NCI-H1048 (cell line): ENCODE measurements at places on chromosomes 7 and 10.

DNA sequence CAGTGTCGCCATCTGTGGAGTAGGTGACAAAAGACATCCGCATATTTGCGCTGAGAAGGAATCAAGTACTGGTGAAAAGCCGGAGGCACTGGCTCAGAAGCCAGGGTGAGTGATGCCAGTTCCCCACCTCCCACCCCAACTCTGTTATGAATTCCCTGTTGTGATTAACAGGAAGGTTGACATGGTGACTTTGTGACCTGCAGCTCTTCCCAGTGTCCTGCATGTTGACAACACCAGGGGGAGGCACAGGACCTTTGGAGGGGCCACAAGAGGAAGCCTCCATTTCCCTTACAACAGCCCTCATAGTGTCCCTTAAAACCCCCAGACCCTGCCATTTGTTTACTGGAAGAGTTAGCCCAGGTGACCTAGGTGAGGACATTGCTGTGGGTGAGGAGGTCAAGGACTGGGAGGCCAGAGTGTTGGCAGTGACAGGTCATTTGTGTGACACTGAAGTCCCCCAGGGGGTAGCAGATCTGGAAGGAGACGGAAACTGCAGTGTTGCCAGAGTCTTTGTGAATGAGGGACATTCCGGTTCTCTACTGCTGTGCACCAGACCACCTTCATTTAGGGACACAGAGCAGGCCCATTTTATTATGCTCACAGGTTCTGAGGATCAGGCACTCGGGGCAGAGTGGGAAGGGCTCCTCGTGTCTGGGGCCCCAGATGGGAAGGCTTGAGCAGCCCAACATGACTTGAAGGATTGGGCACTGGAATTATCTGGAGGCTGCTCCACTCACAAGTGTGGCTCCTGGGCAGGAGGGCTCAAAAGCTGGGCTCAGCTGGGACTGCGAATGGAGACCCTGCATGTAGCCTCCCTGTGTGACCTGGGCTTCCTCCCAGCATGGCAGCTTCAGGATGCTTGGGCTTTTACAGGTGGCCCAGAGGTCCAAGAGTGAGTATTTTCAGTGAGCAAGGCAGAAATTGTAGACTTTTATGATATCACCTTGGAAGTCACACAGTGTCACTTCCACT lies 13.0 kb upstream of the ANTXRL start:
- no peak for DNase-seq

- DNase-seq, result no peak
Observed at GRCh38 chr7:98119256-98119918, 12.7 kb downstream of the LMTK2 start.

DNA sequence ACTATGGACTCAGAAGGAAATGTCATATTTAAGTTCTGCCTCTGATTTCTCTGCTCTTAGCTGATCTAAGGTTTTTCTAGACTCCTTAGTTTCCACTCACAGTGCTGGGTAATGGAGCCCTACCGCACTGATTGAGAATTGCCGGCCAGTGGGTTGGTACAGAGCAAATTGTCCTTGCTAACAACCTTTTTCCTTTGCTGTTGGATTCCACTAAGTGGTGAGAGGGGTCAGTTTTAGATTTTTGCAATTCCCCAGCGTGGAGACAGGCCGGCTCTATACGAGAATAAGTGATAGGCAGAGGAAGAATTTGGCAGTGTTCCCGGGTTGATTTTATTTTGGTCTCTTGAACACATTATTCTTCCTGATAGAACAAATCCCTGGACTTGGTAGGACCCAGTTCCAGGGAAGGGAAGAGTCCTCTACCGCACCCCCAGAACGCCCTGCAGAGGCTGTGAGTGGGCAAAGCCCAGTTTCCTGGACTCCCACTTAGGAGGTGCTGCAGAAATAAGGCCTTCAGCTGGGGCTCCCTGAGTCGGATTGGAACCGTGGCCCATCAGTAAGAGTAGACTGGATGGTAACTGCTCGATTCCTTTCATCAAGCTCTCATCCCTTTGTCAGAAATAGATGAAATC lies 3.0 kb upstream of the NRP1 start:
- no peak for DNase-seq

DNA sequence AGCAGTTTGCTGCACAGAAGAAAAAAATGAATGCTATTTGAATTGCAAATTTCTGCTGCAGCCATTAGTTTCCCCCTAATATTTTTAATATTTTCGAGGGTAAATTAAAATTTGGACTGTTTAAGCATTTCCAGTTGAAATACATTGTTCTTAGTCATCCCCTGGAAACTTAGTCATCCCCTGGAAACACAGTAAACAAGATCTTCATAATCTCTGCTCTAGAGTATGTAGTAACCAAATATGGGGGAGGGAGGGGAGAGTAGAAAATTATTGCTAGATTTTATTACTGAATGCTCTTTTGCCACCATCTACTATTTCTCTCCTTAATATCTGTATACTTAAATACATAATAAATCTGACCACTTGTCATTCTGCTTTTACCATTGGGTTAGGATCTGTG lies 1053.3 kb downstream of the SORCS1 start:
- DNase-seq, result no peak

GRCh38 chr10:72043016-72043834 lies 45.1 kb downstream of the SPOCK2 start:
- no peak for DNase-seq

DNA sequence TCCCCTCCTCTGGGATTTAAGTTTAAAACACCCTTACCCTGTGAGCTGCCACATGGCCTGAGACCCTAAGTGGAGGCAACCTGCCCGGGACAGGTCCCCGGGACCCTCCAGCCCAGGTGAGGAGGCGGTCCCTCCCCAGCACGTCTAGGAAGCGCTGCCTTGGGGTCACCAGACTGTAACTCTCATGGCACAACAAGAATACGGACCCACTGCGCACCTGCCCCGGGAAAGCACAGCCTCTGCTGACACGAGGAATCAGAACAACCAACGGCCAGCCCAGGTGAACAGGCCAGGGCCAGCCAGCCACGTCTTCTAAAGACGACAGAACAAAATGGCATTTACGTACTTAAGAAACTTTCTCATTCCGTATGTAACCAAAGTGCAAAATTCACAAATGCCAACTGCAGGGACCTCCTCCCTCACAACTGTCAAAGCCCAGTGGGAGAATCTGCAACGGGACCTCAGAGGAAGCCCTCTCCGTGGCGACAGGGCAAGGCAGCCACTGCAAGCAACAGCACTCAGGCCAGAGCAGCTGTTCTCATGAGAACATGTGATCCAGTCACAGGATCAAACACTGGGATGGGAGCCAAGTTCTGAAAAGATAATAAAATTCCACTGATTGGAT lies 208.4 kb downstream of the DIP2C start:
- DNase-seq, result no peak

DNA sequence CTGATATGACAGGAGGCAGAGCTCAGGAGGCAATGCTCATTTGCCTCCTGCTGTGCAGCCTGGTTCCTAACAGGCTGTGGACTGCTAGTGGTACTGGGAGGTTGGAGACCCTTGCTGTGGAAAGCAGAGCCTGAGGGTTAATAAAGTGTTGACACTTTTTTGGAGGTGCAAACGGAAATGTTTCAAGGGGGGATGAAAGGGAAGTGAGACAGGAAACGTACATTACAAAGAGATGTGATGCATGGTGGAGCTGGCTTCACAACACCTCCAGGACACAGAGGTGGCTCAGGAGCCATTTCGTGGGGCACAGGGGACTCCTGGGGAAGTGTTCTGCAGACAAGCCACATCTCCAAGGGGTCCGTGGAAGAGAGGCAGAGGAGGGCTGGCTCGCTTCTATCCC lies 137.6 kb upstream of the SVIL start:
- DNase-seq, result no peak

GRCh38 chr7:801940-802381 lies 30.3 kb upstream of the SUN1 start:
- no peak for DNase-seq

DNA sequence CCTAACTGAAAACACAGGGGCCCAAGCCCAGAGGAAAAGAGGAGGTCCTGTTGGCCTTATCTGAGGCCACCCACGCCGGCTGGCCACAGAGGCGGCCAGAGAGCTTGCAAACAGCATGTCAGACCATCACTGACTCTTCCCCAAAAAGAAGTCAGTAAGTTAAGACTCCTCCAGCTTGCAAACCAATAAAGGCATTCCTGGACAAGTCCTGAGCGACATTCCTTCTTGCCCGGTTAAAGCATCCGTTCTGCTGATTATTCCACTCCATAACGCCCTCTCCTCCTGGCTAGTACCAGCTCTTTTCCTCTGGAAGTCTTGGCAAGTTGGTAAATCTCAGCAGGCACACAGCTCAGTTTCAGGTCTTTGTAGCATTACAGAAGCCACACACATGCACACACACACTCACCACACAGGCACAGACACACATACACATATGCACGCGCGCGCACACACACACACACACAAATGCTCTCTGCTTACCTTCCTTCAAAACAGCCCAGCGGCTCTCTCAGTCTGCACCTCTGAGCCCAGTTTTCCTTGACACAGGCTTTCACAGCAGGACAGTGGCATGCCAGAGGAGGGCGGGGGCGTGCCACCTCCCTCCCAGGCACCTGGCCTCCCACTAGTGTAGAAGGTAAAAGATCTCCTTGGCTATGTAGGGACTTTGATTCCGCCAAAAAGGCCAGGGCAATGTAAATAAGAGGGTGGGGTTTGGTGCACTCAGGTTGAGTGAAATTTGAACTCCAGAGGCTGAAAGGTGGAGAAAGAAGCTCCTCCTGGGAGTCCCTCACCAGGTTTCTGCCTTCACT lies 201.4 kb downstream of the TNS3 start:
- no peak for DNase-seq

DNA sequence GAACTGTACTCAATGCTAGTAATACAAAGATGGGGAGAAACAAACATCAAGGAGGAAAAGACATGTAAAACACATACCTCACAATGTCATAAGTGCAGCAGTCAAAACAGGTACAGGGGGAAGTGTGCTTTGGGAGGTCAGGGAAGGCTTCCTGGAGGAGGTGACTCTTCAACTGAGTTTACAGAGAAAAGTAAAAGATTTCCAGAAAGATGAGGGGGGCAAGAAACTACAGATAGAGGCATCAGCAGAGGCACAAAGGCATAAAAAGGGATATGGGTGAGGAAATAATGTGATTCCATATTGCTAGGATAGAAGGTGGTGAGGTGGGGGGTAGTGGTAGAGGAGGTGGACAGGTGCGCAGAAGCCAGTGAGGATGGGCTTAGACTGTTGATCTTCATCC lies 95.0 kb downstream of the LSM5 start:
- DNase-seq, result no peak
